ENCODE measurements at places on chromosomes 5 and 9. TPM values are rescaled to one million over a fixed set of nuclear protein-coding genes. Genes with fewer than 3 reads are reported as not detected.

DNA sequence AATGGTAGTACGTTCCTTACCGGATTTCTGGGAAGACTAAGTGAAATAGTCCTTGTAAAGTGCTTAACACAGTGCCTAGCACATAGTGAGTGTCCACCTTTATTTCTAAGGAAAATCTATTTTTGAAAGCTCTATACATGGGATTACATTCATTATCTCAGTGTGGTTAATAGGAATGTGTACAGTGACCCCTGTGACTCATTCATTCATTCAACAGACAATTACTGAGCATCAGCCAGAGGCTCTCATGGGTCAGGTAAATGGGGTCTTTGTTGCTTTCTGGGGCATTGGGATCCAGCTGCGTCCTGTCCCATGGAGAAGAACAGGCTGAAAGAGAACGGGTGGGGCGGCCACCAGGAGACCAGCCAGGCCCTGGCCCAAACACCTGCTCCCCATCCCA lies 226.2 kb upstream of the TBC1D2 start:
- DNase-seq, result no peak

DNA sequence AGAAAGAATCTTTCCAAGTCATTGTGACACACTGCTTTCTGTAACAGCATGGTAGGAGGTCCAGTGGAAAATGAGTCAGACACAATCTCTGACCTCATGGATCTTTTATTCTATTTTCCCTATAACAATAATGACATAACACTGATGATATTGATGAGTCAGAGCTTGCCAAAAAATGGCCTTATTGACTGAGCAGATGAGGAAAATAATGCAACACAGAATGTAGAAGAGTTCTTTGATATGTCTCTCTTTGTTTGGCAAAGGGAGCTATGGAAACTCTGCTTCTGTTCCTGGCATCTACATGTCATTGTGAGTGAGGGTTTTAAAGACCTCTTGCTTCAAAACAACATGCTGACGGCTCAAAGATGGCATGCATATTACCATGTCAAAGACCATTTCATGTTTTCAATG lies 443.1 kb upstream of the ZNF608 start:
- DNase-seq, result no peak

Gene IL3
- not detected for total RNA-seq

GRCh38 chr5:165525271-165525670 lies 2019.9 kb downstream of the MAT2B start:
- no peak for DNase-seq

Gene PIP5K1B
- 20.2 TPM for total RNA-seq

Measured in cerebellum (tissue), 4 donors.